T follicular helper cell (primary cell): ENCODE measurements at places on chromosomes 11 and 22.
A peak's percentile ranks its signal among the peaks of the same experiment; 100 is the strongest.

DNA sequence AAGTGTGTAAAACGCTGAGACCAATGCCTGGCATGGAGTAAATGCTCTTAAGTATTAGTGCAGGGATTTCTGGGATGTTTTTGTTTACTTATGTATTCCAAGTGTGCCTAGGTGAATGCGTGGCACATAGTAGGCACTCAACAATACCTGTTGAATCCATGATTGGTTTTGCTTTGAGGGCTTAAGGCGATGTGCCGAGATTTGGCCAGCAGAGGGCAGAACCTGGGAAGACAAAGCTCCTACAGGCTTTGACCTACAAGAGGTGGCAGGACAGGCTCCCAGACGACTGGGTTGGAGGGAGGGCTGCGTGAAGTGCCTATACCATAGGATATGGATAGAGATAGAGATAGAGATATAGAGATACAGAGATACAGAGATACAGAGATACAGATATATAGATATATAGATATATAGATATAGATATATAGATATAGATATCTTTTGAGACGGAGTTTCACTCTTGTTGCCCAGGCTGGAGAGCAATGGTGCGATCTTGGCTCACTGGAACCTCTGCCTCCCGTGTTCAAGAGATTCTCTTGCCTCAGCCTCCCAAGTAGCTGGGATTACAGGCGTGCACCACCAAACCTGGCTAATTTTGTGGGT is 13.9 kb downstream of the KCNE3 start:
- DNase-seq, result peak; percentile 38

GRCh38 chr22:19723232-19723982 is at the start of gene GP1BB:
GP1BB (plus strand) TSS chr22:19723539; CDS start chr22:19723570, 31 bp downstream.
- no peak for DNase-seq

DNA sequence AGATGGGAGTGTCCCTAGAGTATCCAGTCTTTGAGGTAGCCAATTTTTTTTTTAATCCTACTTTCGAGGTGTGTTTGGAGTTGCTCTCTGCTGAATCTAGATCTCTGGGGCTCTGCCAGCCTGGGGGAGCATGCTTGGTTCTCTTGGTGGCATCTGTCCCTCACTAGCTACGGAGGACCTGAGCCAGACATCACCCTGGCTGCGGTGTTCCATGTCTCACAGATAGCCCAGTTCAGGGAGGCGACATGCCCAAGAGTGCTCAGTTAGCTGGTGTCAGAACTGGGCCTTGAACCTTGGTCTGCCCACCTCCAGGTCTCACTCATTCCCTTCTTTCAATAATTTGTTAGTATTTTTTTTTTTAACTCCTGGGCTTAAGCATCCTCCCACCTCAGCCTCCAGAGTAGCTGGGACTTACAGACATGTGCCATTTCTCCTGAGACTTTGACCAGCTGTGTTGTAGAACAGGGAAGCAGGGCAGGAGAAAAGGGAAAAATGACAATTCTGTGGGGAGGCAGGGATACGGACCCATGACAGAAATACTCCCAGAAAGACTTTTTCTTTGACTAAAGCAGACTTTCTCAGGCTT is 621 bp downstream of the HMOX1 start:
- no peak for DNase-seq

DNA sequence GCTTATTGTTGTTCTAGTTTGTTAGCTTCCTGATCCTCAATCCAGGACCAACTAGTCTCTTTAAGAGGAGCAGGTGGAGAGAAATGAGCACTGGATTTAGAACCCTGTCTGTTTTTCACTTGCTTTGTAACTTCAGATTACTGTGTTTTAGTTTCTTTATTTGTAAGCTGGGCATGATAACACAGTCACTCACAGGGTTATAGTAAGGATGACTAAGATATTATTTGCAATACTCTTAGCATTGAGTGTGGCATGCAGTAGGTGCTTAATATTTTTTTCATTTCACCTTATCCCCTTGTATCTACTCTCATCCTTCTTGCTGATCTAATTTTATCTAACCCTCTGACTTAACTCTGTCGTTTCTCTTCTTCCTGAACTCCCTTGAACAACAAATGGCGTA is 33.8 kb downstream of the DNHD1 start:
- DNase-seq, result no peak

DNA sequence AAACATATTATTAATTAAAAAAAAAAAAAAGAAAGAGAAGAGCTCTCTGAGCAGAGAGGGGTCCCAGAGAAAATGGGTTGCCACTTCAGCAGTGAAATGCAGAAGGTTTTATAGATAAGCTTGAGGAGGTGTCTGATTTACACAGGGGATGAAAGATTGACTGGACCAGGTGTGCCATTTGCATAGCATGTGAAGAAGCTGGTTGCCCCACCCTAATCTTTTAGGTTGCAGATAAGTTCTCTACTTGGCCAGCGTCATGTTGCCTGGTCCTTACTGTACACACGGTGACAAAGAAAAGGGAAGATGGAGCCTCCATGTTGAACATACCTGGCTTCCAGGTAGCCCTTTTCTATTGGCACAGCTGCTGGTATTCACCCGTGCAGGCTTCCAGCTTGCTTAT is 41.4 kb downstream of the MS4A2 start:
- DNase-seq, result no peak

DNA sequence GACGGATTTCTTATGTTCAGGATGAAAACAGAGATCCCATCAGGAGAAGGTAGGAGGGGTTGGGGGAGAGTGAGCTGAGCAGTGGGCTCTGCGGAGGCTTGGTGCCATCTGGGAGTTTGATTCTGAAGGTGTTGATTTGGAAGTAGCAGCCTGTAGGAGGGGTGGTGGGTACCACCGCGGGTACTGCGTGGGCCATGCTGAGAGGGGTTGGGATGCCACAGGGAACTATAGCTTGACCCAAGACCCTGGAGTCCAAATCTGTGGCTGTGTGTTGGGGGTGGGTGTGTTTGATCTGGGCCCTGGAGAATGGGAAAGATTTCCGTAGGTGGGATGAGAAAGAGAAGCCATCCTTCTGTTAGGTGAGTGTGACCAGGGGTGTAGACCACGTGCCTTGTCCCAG is 5.0 kb downstream of the INCENP start:
- no peak for DNase-seq

DNA sequence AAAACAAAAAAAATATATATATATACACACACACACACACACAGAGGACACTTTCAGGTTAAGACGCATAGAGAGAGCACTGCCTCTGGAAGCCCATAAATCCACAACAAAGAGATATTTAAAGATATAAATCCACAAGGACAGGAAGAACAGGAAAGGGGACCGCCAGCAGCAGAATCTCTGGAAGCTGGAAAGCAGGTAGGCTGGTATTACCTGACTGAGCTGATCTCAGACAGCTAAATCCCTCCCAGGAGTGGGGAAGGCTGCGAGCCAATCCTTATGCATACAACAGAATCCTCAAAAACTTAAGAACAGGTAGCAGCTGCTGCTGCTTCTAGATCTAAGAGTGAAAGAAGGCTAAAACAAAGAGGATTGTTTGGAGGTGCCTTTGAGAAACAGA is 1.8 kb upstream of the MCAT start:
- DNase-seq, result no peak

- DNase-seq, result no peak
Observed at GRCh38 chr22:50671641-50672040, 982 bp upstream of the SHANK3 start.

- no peak for DNase-seq
Observed at GRCh38 chr11:1153105-1153950, 4.4 kb upstream of the MUC5AC start.
